CD8-positive, alpha-beta memory T cell (primary cell): ENCODE measurements at places on chromosomes 16 and 17.

- peak; percentile 22 for DNase-seq
Observed at GRCh38 chr16:50666658-50667496, 14.2 kb downstream of the SNX20 start.

DNA sequence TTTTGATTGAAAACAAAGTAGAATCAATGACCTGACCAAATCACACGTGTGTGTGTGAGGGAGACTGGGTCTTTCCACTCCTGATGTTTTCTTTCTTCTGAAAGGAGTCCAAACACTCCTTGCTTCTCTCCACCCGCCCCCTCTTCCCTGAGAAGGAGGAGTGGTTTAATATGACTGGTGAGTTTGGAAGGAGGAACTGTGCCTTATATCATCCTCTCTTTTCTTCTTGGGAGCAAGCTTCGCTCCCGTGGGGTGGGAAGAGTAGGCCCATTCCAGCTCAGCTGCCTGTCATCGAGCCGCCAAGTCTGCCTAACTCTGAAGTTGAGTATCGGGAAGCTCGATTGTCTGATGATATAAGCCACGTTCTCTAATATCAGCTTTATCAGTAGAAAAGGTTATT is 96.5 kb downstream of the YPEL2 start:
- DNase-seq = no peak

DNA sequence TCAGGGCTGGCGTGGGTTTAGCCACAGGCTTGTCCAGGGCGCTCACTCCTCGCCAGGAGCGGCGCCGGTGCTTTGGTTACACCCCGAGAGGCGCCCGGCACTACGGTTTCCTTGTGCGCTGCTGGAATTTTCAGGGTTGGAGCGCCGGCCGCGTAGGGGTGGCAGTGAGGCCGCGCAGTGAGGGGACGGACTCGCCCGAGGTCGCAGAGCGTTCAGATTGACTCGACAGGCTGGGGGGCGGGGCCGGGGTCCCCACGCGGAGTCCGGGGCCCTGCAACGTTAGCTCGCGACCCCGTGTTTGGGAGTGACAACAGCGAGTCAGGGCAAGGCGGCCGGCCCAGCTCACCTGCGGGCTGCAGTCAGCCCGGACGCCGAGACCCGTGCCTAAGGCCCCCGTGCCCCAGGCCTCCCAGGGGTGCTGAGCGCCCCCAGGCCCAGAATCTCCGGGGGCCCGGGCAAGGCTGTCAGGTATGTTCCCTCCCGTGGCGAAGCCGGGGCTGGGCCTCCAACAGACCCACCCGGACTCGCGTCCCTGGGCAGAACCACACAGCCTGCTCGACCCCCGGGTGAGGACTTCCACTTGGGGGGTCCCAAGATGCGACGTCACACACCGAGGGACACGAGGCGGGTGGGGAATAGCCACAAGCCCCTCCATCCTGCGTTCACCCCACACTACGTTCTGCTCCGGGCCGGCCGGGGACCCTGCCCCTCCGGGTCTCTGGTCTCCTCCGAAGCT is 1.3 kb upstream of the ACTG1 start:
- no peak for DNase-seq

GRCh38 chr17:69883120-69883519 is 191.9 kb upstream of the KCNJ16 start:
- no peak for DNase-seq

DNA sequence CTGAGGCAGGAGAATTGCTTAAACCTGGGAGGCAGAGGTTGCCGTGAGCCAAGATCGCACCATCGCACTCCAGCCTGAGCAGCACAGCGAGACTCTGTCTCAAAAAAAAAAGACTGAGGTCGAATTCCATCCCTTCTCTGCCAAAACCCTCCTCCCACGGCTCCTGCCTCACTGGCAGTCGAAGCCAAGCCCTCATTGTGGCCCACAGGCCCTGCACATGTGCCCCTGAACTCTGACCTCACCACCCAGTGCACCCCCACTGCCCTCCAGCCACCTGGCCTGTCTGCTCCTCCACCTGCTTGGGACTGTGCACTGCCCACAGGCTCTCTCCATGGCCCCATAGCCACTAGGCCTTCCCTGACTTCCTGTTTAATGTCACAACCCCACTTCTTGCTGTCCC is 7.0 kb downstream of the MYO15A start:
- no peak for DNase-seq

DNA sequence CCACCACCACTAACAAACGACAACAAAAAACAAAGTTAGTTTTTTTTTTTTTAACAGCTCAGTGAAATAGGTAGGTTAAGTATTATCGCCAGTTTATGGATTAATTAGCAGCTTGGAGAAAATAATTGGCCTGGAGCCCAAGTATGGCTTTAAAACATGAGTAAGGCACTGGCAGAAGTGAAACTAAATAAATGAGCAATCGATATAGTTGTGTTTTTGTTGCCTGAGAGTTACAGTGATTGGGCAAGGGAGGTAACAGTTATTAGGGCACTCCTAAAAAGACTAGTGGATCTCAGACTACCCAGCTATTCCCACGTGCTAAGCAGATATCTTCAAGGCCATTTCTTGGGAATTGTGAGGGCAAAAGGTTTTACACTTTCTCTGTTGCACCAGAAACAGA is 2.4 kb downstream of the MLKL start:
- DNase-seq = no peak

DNA sequence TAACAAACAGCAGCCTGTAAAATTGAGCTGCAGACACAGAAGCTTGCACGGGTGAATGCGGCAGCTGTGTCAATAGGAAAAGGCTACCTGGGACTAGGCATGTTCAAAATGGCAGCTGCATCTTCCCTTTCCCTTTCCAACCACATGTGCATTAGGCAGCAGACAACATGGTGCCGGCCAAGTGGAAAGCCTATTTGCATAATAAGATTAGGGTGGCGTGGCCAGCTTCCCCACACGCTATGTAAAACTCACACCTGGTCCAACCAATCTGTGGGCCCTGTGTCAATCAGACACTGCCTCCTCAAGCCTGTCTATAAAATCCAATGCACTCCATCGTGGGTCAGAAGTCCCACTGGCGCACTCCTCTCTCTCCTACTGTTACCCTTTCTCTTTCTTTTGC is 61.0 kb upstream of the RBBP6 start:
- DNase-seq = no peak

DNA sequence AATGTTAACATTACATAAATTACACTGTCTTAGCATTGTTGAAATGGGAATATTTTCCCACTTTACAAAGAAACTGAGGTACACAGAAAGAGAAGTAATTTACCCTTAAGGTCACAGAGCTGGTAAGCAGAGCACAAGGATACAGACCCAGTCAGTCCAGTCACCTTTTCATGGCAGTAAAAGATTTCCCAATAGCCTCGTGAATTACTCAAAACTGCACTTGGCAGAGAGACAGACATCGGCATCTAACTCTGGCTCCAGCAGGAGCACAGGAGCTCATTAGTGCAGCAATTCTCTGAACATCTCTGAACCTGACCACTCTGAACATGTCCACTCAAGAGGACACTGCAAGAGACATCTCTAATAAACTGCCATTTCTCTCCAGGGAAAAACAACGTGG is 3.1 kb downstream of the TEX2 start:
- DNase-seq = no peak

DNA sequence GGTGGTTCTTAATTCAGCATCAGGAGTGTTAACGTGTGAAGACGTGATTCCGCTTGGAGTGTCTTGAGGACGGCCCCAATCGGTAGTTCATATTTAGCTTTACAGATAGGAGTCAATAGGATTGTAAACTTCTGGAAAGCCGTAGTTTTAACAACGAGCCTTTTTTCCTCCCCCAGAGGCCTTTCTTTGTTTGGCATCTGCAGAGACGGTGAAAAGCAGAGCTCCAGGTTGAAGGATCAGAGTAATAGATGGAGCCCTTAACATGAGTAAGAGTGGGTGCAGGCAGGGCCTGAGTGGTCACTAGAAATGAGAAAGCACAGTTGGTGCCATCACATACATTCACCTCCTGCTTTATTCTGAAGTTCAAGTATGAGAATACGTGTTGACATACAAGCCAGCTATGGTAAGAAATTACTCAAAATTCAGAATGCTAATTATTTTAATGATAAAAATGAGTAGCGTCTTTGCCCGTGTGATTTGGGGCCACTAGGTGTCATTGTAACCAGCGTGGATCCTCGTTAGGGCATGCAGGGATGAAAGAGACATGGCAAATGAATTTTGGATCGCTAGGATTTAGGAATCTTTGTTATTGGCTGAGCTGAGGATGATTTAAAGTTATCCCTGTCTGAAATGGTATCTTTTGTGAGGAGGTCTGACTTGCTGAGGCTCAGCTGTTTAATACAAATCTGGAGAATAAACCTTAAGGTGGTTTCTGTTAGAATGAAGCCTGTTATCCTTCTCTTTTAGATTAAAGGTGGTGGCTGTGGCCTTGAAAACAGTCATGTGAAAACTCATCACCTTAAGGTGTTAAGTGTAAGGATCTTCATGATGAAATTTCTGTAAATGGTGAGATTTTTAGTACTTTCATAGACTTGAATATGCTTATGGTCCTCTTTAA is 18.6 kb downstream of the PRCD start:
- no peak for DNase-seq

DNA sequence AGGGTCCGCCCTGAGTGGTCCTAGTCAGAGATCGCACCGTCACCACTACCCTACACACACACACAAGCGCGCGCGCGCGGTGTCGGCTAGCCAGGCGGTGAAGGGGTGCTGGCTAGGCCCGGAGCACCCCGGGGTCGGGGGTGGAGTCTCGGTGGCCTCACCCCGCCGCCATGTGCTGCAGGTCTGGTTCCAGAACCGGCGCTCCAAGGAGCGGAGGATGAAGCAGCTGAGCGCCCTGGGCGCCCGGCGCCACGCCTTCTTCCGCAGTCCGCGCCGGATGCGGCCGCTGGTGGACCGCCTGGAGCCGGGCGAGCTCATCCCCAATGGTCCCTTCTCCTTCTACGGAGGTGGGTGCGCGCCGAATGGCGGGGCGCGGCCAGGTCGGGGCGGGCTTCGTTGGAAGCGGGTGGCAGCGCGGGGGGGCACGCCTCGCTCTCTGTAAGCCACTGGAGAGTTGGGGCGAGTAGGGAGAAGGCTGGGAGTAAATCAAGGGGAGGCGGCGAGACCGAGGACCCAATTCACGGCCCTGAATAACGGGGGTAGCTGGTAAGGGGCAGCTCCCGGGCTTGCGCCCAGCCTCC is 4.8 kb downstream of the LHX1 start:
- DNase-seq = no peak

DNA sequence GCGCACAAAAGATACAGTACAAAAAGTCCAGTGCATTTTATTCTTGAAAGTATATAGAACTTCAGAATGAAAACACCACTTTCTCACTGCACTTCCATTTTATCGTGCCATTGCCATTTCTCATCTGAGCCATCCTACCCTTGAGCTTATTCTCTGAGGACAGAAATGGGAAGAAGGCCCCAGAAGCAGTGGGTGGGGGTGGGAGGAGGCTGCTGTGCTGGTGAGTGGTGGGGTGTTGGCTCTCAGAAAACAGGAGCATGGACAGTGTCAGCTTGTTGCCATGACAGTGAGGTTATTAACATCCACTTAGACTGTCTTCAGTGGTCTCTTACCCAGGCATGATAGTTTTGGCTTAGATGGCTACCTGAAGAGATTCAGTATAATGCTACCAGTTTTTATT is 4.5 kb downstream of the ATMIN start:
- DNase-seq = no peak

GRCh38 chr16:73848993-73849392 is 447.6 kb upstream of the PSMD7 start:
- no peak for DNase-seq

GRCh38 chr17:4175921-4176807 is 33.2 kb downstream of the CYB5D2 start:
- DNase-seq = peak; percentile 64

GRCh38 chr16:50065624-50066481 is at the start of gene HEATR3:
TSS of gene HEATR3 (plus strand) at chr16:50065970. CDS start at chr16:50066132, 162 bp downstream.
- DNase-seq = peak; percentile 88

- no peak for DNase-seq
Observed at GRCh38 chr16:89880477-89881367, 7.3 kb downstream of the TCF25 start.

GRCh38 chr16:9366048-9366969 is 274.9 kb downstream of the HAPSTR1 start:
- DNase-seq = no peak

DNA sequence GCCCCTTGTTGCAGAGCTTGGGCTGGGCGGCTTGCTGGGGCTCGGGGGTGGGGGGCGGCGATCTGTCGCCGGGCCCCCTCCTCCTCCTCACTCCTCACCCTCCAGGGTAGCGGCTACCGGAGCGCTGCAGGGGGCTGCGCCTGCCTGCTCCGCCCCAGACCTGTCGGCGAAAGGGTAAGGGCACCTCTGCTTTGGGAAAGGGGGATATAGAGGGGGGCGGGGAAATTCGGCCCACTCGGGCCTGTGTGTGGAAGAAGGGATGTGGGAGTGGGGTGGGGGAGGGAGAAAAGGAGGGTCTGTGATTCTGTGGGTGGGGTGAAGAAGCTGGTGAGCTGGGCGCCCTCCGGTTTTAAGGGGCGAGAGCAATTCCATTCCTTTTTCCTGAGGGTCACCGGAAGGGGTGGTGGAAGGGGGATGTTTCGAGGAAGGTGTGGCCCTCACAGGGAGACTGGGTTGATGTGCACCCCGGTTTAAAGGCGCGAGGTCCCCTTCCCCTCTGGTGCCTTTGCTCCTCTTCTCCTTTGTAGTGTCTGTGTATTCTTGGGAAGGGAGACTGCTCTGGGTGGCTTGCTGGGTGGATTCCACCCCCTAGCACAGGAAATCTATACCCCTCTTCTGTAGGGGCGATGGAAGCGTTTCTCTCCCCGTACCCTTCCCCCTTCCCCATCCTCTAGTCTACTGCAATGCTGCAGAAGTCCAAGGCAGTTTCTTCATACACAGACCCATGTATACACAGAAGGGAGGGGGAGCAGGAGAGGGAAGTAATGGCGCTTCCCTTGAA is 878 bp downstream of the TAOK1 start:
- peak; percentile 5 for DNase-seq

GRCh38 chr16:14331020-14331419 is 259.9 kb downstream of the MRTFB start:
- DNase-seq = no peak

DNA sequence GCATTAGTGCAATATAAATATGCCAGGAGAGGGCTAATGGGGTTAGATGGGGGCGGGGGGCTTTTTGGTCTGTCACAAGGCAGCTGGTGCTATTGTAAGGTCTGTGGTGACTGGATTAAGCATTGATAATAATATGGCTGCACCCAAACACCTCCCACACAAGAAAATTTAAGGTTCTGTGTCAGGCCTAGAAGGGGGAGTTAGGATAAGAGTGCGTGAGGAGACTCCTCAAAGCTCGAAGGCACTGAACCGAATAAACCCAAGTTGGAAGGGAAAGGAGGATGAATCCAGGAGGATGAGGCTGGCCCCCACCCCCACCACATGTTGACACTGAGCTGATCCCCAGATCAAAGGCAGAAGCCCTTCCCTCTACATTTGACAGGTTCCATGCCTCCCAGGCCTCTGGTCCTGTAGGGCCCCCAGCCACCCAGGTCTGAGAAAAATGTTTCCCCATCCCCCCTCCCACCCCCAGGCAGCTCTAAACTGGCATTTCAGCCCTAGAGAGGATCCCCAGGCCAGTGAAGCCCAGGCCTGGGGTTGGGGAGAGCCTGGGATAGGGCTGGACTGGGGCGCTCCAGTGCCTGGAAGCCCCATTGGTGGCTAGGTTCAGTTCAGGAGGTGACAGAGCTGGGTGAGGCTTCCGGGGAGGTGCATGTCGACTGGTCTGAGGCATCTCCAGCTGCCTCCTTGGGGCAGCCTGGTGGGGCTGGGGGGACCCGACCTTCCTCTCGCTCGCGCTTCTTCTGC is 1.7 kb downstream of the HOXB1 start:
- DNase-seq = no peak
